GM19239 (cell line): ENCODE measurements at places on chromosomes 16 and 17.

DNA sequence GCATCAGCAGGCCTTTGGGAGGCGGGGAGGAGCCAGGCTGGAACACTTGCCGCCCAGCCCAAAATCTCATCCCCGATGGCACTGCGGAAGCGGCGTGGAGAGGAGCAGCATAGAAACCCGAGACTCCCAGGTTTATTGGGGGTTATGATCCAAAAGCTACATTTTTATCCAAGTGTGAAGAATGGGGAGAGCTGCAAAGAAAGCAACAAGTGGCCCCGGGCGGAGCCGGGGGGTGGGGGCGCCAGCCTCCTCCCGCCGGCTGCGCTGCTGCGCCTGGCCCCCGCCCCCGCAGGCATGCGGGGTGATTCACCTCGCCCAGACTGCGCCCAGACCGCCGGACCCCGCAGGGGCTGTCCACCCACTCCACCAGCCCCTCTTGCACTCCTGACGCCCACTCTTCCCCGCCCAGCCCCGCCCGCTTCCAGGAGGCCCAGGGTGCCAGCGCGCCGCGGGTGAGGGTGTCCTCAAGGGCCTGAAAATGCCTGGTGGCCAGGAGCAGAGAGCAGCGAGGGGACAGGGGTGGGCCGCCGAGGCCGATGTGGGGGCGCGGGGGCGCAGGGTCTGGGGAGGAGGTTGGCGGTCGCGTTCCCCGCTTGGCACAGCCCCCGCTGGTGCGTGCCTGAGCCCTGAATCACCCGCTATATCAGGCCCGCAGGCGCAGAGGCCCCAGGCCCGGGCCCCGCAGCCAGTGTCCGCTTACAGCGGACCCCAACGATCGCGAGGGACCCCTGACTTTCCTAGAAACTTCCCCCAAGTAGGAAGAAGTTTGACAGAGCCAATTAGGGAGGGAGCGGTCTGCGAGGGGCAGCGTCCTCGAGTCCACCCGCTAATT lies 1.3 kb downstream of the CAVIN1 start:
- DNase-seq = no peak

- DNase-seq = no peak
These were observed 25.0 kb downstream of the HOXB1 start for GRCh38 chr17:48505788-48506187.

- DNase-seq = no peak
These were observed 4.1 kb downstream of the NOTUM start for GRCh38 chr17:81956607-81957589.

DNA sequence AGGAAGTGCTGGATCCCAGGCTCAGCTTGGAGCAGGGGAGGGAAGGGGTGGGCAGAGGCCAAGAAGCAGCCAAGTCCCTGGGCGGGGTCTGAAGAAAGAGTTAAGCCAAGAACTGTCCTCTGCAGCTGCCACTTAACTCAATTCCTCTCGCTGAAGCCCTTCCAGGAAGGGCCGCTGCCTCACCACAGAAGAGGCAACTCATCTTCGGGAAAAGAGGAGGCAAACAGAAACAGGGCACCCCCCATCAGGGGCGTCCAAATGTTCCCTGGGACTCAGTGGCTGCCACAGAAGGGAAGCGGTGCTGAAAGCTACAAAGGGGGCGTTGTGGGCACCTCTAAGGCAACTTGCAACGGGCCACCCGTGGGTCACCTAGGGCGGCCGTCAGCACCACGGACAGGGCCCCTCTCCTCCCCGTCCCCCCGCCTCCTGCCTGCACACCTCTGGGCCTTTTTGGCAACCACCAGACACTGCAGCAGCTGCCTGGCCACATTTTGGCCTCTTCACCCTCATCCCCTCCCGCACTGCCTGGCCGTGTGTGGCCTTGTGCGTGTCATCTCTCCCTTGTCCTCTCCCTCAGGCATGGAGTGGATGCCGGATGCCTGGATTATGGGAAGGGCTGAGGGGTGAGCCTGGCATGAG lies 2.5 kb downstream of the TLCD3B start:
- no peak for DNase-seq

DNA sequence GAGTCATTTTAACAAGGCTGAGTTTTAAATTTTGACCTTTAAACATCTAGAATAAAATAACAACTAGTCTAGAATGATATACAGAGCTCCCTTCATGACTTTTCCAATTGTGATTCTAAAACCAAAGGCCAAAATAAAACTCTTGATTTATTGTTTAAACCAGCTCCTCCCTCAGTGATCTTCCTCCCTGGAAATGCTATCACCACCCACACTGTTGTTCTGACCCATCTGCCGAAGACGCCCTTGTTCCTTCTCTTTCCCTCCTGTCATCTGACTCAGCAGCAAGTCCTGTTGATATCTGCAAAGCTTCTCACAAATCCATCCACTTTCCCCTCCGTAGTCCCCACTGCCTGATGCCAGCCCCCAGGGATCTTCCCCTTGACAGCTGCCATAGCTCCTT lies 231.6 kb upstream of the DYNLRB2 start:
- no peak for DNase-seq

DNA sequence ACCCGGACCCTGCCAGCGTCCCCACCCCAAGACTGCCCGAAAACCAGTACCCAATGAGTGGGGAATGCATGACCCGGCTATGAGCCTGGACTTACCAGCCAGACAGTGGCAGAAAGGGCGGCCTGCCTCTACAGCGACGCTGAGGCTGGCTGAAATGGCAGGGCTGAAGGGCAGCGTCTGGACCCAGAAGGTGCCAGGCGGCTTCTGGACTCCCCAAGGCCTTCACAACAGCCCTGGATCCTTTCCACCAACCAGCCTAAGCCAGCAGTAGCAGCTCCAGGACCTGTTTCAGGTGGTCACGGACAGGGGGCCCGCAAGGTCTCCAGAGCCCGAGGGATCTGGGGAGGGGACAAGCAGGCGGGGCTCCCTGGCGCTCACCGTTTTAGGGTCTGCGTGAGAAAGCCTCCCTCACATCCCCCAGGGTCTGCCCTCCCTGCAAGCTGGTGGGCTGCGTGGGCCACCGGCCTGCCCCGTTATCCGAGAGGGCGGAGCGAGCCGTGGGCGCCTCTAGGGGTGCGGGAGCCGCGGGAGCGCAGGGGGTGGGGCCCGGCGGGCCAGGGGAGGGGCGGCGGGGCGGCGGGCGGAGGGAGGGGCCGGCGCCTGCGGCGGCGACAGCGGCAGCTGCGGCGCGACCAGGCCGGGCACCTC lies at the start of gene RIPOR1:
Gene RIPOR1 (plus strand): TSS at position 608 of the 648 bp plus-strand sequence. CDS start 9,618 bp downstream, outside the sequence.
- DNase-seq = peak; percentile 60

DNA sequence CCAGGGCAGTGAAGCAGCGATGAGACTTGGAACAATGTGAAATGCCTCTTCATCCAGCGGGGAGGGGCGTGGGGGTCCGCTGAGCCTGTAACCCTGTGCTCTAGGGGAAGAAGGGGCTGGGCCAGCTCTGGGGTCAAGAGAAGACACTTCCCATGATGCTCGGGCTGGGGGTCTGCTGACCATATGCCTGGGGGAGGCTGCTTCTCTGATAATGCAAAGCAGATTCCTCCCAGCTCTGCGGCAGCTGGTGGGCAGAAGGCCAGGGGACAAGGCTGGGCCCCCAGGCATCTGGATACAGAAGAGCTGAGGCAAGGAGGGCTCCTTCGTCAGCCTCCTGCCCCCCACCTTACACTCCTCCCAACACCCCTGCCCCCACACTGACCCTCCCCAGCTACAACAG lies 24.7 kb downstream of the NGFR start:
- DNase-seq = no peak

- no peak for DNase-seq
These were observed 1.5 kb upstream of the FAAP100 start for GRCh38 chr17:81553616-81554181.

DNA sequence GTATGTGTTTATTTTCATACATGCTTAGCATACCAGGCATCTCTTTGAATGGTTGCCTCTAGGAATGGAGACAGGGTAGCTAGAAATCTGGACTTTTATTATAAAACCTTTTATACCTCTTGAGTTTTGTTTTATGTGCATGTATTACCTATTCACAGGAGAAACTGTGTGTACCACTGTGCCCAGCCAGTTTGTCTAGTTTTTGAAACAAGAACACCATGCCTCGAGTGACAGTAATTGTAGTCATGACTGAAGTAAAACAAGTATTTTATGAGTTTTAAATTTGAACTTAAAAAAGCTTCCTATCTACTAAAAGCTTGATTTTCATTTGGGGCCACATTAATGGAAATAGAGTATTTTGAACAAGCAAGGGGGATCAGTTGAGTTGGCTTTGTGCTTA lies 57.4 kb downstream of the SNTB2 start:
- DNase-seq = no peak

GRCh38 chr16:15484662-15485061 lies 50.3 kb downstream of the BMERB1 start:
- DNase-seq = no peak
